Immature natural killer cell (primary cell): ENCODE measurements at places on chromosomes 11 and 22. TPM values are rescaled to one million over a fixed set of nuclear protein-coding genes. Genes with fewer than 3 reads are reported as not detected.
A peak's percentile ranks its signal among the peaks of the same experiment; 100 is the strongest.

The PTDSS2 gene
- polyA plus RNA-seq: 17.3 TPM

The TECTA gene
- 0.03 TPM for polyA plus RNA-seq

The OR51B2 gene
- polyA plus RNA-seq: not detected

The OR4A16 gene
- not detected for polyA plus RNA-seq

The OR52I2 gene
- not detected for polyA plus RNA-seq

DNA sequence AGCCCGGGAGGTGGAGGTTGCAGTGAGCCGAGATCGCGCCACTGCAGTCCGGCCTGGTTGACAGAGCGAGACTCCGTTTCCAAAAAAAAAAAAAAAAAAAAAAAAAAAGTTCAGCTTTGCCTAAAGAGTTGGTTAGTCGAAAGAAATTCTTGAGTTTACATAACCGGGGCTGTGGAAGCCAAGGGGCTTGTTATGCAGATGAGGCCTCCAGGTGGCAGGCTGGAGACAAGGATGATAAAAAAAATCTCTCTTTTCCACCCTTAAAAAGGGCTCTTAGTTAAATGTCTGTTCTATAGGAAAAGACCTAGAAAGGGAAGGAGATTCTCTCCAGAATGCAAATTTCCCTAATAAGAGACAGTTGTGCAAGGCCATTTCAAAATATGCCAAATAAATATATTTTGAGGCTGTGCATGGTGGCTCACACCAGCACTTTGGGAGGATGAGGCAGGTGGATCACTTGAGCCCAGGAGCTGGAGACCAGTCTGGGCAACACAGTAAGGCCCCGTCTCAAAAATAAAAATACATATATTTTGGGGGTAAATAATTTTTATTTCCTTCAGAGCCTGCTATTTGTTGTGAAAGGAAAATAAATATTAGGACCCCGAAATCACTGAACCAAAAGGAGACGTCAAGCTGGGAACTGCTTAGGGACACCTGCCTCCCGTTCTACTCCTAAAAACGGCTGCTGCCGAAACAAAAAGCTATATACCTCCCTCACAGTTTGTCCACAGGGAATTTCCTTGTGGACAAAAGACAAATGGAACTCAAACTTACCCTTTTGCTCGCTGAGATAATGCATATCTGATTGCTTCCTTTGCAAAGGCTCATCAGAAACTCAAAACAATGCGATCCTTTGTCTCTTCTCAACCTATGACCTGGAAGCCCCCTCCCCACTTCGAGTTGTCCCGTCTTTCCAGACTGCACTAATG, 2.4 kb upstream of the IFITM2 start:
- H3K27me3 ChIP-seq: peaks cover 23% of the 10 kb centered on the region
- H3K27ac ChIP-seq: peak overlapping the region; percentile 97
- peaks cover 52% of the 10 kb centered on the region for H3K4me1 ChIP-seq
- peak; percentile 57 for DNase-seq

- H3K4me1 ChIP-seq: peaks cover 39% of the 10 kb centered on the region
- H3K4me3 ChIP-seq: peak overlapping the region; percentile 6
- no peak for DNase-seq
- peak overlapping the region; percentile 41 for H3K27ac ChIP-seq
These were observed 64.6 kb downstream of the PPFIBP2 start for GRCh38 chr11:7578276-7578955.

DNA sequence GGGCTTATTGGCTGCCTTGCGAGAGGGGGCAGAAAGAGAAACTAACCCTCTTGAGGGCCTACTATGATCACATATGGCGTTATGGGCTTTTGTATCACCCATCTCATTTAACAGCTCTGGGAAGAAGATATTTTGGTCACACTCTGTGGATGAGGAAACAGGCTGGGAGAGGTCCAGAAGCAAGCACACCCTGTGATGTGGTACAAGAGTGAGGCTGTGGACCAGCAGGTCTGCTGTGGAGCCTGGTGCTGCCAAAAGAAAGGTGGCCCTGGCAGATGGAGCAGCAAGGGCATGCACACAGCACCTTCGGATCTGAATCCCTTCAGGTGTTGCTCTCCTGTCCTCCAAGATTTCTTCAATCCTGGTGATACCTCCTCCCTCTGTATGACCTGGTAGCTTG, 64.1 kb downstream of the KCNC1 start:
- no peak overlapping the region for H3K27ac ChIP-seq
- peaks cover 12% of the 10 kb centered on the region for H3K36me3 ChIP-seq
- H3K4me1 ChIP-seq: no peaks in the 10 kb centered on the region

- no peak for DNase-seq
- no peaks in the 10 kb centered on the region for H3K27me3 ChIP-seq
- H3K27ac ChIP-seq: peak overlapping the region; percentile 84
- peaks cover 13% of the 10 kb centered on the region for H3K4me1 ChIP-seq
These were observed 6.0 kb upstream of the MCM5 start for GRCh38 chr22:35394011-35394312.

GRCh38 chr22:27616033-27616432, 185.5 kb downstream of the MN1 start:
- no peak overlapping the region for H3K27ac ChIP-seq
- H3K4me1 ChIP-seq: peaks cover 2% of the 10 kb centered on the region
- H3K36me3 ChIP-seq: no peaks in the 10 kb centered on the region
- no peak for DNase-seq

DNA sequence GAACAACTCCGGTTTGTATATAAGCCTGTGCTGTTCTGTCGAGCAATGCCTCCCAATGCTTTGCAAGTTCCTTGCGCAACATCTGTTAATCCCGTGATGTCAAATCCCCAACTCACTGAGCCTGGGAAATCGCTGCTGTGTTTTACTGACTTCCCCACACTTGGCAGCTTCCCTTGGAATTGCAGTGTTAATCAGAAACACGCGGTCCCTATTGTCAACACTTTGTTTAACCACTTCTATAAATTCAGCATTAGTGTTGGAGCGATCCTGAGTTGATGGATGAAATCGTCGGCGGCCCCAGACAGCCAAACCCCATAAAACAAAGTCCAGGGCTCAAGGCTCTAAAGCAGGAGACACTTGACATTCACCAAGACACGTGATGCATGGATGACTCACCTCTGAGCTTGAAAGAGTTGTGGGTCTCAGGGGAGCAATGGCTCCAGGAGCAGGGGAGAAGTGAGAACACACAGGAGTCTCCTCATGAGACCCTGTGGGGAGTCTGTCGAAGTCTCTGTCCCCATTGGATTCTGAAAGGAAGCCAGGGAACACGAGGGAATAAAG, 555.3 kb downstream of the MIAT start:
- no peak overlapping the region for H3K27ac ChIP-seq
- H3K36me3 ChIP-seq: no peaks in the 10 kb centered on the region
- H3K4me3 ChIP-seq: no peak overlapping the region
- H3K27me3 ChIP-seq: peaks cover 10% of the 10 kb centered on the region
- no peaks in the 10 kb centered on the region for H3K4me1 ChIP-seq

DNA sequence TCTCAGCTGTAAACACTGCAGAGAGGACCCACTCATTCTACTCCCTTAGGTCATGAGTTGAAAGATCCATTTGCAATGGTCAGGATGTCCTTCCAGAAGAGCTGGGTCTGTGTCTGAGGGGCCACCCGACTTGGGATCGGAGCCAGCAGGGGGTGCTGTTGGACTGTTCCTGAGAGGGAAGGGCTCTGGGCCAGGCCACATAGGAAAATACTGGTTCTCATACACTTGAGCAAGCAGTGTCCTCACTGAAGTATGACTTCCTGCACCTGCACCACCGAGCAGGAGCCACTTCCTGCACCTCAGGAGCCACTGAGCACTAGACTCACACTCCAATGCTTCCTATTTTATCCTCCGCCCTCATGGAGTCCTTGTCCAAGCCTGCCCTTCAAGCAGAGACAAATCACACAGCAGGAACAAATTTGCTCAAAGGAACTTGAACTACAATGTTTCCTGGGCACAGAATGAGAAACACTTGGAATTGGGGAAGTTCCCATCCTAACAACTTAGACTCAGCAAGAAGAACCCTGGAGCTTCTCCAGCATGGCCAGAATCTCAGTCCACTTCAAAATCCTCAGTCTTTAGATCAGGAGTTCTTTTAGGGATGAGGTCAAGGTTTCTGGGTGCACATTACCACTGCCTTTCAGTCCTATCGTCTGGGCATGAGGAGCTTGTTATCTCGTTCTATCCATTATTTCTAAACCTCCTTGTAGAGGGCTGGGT, 36.6 kb upstream of the VPREB1 start:
- peaks cover 7% of the 10 kb centered on the region for H3K4me1 ChIP-seq
- peaks cover 2% of the 10 kb centered on the region for H3K27me3 ChIP-seq
- DNase-seq: peak; percentile 25
- no peak overlapping the region for H3K4me3 ChIP-seq

GRCh38 chr11:19777377-19778102, 64.9 kb downstream of the NAV2 start:
- peak overlapping the region; percentile 44 for H3K4me3 ChIP-seq
- H3K27ac ChIP-seq: no peak overlapping the region
- H3K4me1 ChIP-seq: peaks cover 10% of the 10 kb centered on the region

- no peaks in the 10 kb centered on the region for H3K4me1 ChIP-seq
- H3K4me3 ChIP-seq: no peak overlapping the region
- DNase-seq: no peak
- H3K27ac ChIP-seq: no peak overlapping the region
These were observed 47.4 kb downstream of the PKNOX2 start for GRCh38 chr11:125211948-125212340.

DNA sequence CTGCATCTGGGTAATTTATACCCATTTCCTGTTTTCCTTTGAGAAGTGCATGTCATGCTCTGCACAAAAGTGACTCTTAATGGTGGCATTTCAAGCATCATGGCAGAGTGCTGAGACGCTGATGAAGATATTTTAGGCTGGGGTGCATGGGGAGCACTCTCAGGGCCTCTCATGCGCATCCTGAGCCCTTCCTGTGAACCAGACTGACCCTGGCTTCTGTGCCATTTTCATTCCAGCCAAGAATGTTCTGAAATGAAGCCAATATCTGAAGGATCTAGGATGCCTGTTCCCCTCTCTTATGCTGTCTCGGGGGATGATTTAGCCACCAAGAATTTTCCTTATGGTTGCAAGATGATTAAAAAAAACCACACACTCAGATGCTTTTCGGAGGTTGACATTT, 61.5 kb downstream of the MIAT start:
- no peak for DNase-seq
- H3K4me1 ChIP-seq: peaks cover 24% of the 10 kb centered on the region
- no peak overlapping the region for H3K27ac ChIP-seq
- H3K4me3 ChIP-seq: no peak overlapping the region
- H3K36me3 ChIP-seq: peaks cover 23% of the 10 kb centered on the region

GRCh38 chr11:2791139-2791520, 91.3 kb upstream of the KCNQ1OT1 start:
- peaks cover 2% of the 10 kb centered on the region for H3K27me3 ChIP-seq
- no peak overlapping the region for H3K27ac ChIP-seq
- H3K36me3 ChIP-seq: no peaks in the 10 kb centered on the region
- H3K4me3 ChIP-seq: no peak overlapping the region
- DNase-seq: no peak

GRCh38 chr11:44968510-44968909, 17.8 kb upstream of the TP53I11 start:
- no peak overlapping the region for H3K27ac ChIP-seq
- no peak for DNase-seq
- H3K4me1 ChIP-seq: peaks cover 5% of the 10 kb centered on the region
- H3K36me3 ChIP-seq: no peaks in the 10 kb centered on the region
- H3K27me3 ChIP-seq: no peaks in the 10 kb centered on the region

DNA sequence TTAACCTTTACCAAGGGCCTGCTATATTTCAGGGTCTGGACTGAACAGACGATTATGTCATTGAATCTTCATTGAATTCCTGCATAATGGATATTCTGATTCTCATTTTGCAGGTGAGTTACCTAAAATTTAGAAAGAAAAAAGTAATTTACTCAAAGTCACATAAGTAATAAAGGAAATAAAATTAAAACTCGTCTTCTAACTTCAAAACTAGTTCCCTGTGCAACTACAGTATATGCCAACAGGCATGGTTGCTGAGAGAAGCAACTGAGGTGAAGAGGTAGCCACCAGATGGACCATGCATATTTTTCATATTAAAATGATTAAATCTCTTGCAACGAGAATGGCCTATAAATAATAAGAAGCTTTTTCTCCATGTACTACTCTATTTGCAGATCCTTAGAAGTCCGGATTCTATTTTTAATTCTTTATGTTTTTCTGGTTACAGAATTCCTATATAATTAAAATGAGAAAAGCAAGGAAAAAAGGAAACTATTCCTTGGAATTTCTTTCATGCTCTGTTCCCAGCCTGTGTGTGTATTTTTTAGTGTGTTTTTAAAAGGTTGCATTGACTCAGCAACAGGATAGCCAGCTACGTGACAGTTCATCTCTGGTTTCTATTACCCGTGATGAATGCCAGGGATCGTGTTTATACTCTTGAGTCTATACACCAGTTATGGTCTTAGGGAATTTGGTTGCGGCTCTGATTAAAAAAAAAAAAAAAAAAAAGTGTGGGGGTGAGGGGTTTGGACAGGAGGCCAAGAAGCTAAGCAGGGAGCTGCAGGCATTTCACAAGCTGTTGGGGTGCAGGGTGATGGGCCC, 186.8 kb downstream of the ETS1 start:
- H3K27me3 ChIP-seq: peaks cover 7% of the 10 kb centered on the region
- H3K4me1 ChIP-seq: no peaks in the 10 kb centered on the region
- peak overlapping the region; percentile 6 for H3K27ac ChIP-seq
- H3K4me3 ChIP-seq: no peak overlapping the region

DNA sequence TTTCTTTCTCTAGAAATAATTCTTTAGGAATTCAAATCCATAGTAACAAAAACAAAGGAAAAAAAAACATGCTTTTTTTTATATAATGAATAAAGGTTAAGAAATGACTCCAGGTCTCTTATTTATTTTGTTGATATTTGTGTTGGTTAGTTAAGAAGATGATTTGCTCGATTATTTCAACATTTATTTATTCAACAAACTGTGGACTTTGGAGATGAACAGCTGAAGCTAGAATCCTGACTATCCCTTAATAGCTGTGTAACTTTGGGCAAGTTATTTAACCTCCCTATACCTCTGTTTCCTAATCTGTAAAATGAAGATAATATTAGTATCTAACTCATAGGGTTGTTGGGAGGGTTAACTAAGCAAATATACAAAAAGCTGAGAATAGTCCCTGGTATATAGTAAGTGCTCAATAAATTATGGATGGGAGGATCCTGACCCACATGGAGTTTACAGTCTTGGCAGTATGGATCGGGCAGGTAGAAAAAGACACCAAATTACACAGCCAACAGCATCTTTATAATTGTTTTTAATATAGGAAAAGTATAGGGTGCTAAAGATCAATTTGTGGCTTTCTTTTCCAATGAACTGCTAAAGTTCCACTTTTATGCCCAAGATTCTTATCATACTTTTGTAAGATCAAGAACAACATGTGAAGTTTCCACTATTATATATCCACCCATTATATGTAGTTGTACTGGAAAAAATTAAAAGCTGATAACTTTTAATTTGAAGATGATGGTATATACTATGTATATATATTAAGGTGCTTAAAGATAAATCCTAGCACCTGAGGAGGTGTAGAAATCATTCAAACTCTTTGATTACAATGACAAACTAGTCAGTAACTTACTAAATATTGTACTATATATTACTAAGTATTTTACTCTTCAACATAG, 1.3 kb upstream of the CAT start:
- H3K4me3 ChIP-seq: no peak overlapping the region
- peaks cover 30% of the 10 kb centered on the region for H3K4me1 ChIP-seq
- DNase-seq: no peak
- no peak overlapping the region for H3K27ac ChIP-seq
